Substantia nigra (tissue), 51 donors: ENCODE measurements at places on chromosomes 2 and 18.

DNA sequence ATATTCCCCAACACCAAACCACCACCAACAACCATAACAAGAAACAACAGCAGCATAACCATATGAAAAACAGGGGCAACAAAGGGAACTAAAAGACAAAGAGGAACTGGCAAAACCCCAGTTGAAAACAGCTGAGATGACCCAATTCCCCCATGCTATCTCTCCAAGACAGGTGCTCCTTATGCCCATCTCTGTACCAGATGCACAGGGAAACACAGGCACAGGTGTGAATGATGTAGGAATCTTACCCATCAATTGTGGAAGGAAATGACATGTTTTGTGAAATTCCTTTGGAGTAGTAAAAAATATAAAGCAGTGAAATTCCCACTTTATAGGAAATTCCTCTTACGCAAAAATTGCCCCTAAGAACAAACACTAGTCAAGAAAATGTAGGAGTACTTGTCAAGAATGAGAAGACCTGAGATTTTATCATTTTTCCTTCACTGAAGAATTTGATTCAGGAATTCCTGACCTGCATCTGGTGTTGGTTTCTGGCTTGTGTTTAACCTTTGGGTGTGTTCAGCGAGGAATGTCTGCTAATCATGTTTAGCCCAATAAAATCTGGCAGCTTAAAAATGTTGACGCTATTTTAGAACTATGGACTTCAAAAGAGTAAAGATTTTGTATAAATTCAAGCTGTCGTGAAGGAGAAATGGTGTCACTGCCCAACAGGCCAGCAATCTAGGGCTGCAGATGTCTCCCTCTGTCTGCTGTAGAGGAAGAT, 67.7 kb upstream of the ARHGAP28 start:
- DNase-seq: no peak

DNA sequence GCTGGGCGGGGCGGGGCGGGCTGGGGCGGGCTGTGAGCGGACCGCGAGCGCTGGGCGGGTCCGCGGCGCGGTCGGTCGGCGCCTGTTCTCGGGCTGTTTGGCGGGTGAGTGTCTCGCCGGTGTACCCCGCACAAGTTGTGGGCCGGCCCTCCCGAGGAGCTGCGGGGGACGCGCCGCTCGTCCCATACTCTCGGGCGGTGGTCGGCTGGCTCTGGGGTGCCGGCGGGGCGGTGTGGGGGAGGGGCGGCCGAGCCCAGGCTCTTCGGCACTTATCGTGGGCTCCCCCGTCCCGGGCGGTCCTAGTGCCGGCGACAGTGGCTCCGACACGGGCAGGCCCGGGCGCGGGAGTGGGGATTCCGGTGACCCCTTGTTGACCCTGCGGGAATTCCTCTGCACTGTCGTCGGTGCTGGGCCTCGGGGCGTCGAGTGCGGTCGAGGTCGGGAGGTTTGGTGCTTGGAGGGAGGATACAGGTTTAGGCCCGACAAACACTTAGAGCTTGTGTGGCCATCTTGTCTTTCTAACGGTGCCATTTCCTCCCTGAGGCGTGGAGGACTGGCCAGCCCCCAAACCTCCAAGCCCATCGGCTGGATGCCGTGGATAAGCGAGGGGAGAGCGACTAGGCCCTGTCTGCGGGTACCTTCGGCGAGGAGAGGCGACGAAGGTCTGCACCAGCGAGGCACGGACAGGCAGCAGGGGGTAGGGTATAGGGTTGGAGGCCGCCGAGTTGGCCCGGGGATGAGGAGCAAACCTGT, at the start of gene SEPTIN2:
SEPTIN2 (plus strand) TSS at position 47 of the 753 bp plus-strand sequence. CDS start 8,308 bp downstream, outside the sequence.
- no peak for DNase-seq

GRCh38 chr2:182522405-182522896, 95.6 kb upstream of the PDE1A start:
- no peak for DNase-seq

DNA sequence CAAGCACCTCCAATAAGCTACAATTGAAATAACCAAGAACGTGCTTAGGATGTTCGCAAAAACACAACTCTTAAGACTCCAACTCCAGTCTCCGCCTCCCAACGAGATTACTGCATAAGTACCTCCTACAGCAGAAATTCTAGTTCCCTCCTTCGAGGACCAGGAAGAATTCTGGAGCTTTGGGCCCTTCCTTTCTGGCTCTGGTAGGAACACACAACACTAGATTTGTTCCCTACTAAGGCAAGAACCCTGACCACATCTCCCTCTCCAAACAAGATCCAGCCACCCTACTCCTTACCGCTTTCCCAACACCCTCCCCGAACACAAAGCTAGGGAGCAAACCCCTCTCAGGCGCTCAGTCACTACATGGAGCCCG, 721 bp downstream of the ADAM17 start:
- no peak for DNase-seq

DNA sequence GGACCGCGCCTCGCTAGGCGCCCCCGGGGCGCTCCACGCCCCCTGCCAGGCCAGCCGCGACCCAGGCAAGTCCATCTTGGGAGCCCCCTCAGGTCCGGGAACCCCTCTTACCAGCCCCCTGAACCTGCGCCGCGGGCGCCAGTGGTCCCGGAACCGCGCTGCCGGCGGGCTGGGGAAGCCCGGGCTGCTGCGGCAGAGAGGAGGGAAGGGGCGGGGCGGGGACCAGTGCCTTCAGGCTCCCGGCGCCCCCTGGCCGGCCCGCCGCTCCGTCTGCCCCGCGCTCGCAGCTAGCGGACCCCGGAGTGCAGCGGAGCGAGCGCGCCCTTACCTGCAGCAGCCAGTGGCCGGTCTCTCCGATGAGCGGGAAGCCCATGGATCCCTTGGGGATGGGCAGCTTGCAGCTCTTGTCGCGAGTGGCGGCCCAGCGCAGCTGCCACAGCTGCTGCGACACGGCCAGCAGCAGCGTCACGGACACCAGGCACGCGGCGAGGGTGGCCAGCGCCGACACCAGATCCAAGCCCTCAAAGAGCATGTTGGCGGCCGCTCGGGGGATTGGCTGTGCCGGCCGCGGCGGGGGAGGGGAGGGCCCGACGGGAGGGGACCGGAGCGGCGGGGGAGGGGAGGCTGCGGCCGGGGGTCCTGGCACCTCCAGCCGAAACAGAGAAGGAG, at the start of gene CYP26B1:
CYP26B1 (minus strand) TSS at position 560 of the 669 bp plus-strand sequence; CDS start at position 532, 28 bp downstream.
- no peak for DNase-seq

- DNase-seq: peak; percentile 19
Measured at GRCh38 chr18:23301972-23302371, 151.1 kb upstream of the RIOK3 start.

GRCh38 chr2:64646007-64646880, 7.5 kb downstream of the SERTAD2 start:
- peak; percentile 75 for DNase-seq

DNA sequence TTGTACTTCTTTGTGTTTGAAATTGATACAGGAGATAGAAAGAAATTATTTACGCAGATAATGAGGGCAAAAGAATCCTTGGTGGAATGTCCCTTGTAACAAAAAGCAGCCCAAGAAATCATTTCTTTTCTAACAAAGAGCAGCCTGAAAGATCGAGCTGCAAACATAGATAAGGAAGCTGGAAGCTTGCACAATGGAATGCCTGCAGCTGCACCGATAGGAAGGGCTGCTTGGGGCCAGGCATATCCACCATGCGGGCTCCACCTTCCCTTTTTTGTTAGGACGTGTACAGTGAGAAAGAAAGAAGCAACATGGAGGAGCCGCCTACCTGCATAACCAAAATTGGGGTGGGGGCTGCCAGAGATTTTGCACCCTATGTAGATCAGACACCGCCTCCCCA, 568.7 kb downstream of the METTL4 start:
- DNase-seq: no peak

DNA sequence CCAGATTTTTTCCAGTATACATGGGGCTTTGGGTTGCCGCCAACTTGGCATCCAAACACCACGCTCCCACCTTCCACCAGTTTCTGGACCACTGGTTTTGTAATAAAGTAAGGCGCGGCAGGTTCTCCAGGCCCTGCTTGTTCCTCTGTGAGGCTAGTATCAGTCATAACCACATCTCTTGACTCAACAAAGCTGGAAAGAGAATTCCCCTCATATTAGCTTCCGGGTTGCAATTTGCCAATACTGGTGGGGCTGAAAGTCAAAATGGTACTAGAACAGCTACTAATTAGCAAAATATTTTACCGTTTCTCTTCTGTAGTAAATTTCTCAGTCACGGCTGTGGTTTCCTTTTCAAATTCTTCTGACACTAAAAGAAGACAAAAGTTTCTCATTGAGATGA, 25.0 kb downstream of the TTN start:
- no peak for DNase-seq

DNA sequence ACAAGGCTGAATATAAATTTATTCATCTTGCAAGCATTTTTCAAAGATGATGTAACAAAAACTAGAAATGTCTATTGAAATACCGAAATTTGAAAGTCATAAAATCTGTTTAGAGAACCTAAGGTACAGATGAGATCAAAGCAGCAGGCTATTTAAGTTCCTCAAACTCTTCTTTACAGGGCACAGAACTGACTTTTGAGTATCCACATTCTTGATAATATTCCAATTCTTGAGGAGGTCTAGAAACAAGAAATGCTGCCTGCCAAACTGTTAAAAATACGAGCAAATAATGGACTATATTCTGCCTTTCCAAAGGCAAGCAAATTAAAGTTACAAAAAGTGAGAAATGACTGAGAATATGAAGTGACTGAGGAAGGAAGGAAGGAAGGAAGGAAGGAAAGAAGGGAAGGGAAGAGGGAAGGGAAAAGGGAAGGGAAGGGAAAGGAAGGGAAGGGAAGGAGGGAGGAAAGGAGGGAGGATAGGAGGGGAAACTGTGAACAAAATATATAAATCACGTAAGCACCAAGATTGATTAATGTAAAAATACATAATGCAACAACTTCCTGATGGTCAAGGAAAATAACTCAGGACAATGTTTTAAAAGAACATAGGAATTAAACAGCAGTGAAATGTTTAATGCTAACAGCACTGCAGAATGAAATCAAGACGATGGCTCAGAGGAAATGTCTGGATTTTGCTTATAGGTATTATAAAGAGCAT, 248.9 kb upstream of the HNRNPA3 start:
- no peak for DNase-seq

GRCh38 chr18:47168913-47169312, 7.3 kb downstream of the IER3IP1 start:
- DNase-seq: no peak

- no peak for DNase-seq
Measured at GRCh38 chr2:241500431-241500975, 7.9 kb downstream of the STK25 start.

DNA sequence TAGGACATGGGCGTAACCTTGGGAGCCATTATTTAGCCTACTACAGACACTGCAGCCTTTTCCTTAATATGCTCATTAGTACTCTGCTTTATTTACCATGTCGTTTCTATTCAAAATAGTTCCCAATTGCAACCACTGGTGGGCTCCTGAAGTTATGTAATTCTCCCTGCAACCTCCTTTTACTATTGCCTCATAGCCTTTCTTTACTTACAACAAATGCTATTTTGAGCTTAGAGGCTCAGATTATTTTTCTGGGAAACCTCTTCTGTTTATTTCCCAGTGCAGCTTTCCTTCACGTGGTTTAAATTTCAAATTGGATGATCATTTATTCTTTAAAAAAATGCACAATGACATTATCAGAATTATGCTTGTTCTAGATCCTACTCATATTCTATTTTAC, 492.3 kb upstream of the TMEFF2 start:
- DNase-seq: no peak

DNA sequence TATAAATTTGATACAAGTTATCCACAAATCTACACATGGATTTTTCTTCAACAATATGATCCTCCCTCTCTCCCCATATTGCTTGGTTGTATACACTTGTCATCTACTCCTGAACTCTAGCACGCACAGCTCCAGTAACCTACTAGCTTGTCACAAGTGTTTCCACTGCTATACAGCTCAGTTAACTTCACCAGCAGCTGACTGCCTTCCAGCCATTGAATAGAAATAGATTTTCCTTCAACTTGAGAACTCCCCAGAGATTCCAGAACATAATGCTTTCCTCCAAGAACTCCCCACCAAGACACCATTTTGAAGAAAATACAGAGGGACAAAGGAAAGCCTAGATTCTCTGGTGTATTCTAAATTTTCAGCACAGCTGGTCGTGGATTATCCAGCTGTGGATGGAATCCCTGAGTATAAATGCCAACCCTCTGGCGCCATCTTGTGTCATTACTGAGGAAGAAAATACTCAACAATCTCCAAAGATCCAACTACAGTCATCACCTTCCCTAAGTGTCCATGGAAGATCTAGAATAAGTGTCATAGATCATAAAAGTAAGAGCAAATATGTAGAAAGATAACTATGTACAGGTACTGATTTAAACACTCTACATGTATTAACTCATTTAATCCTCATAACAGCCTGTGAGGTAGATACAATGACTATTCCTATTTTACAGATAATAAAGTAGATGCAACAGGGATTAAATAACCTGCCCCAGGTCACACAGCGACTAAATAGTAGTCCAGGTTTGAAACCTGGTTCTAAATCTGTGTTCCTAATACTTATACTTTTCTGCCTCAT, 156.7 kb downstream of the ARHGAP28 start:
- DNase-seq: no peak

DNA sequence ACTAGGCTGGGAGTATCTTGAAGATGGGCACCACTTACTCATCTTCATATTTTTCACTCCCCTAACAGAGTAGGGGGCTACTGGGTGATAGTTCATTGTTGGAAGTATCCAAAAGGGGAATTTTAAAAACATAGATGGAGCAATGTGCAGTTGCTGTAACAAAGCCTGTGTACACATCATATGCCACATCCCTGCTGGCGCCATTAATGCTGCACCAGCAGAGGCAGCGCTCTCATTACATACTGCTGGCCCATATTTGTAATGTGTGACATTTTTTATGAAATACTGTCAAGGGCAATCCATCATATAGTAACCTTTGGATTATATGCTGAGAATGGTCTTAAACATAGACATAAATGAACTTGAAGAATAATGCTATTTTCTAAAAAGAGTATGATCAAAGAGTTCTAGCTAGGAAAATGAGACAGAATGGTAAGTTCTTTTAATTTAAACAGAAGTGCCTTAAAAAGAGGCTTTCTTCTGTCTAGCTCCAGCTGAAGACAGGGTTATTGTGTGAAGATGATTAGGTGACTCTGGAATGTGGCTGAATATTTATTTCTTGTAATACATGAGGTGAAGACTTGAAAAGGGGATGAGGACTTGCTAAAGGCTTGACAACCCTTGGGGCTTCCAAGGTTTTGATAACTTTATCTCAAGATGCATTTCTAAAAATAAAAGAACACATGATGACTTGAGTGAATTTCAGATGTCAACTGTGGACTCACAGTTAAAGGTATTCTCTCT, 2.4 kb upstream of the TMEM178A start:
- no peak for DNase-seq

- no peak for DNase-seq
Measured at GRCh38 chr2:19003554-19003953, 354.9 kb downstream of the OSR1 start.

- DNase-seq: no peak
Measured at GRCh38 chr2:44844651-44845270, 96.7 kb upstream of the SIX3 start.

- DNase-seq: no peak
Measured at GRCh38 chr2:205988274-205988673, 97.7 kb downstream of the INO80D start.

DNA sequence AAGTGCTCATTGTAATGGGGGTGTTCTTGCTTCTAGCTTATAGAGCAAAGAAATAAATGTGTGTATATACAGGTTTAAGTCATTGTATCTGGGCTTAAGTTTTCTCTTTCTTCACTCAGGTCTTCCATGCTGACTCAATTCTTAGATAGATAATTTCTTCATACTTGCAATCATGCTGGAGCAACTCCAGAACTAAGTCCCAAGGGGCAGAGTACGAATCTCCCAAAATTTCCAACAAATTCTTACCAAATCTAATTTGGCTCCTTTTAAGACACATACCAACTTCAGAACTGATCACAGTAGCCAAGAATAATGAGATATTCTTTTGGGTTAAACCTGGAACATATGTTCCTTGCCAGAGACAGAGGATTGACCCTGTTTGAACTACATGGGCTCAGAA, 4.3 kb upstream of the SPAG16 start:
- DNase-seq: no peak
